ENCODE measurements at places on chromosomes 3 and 15.

DNA sequence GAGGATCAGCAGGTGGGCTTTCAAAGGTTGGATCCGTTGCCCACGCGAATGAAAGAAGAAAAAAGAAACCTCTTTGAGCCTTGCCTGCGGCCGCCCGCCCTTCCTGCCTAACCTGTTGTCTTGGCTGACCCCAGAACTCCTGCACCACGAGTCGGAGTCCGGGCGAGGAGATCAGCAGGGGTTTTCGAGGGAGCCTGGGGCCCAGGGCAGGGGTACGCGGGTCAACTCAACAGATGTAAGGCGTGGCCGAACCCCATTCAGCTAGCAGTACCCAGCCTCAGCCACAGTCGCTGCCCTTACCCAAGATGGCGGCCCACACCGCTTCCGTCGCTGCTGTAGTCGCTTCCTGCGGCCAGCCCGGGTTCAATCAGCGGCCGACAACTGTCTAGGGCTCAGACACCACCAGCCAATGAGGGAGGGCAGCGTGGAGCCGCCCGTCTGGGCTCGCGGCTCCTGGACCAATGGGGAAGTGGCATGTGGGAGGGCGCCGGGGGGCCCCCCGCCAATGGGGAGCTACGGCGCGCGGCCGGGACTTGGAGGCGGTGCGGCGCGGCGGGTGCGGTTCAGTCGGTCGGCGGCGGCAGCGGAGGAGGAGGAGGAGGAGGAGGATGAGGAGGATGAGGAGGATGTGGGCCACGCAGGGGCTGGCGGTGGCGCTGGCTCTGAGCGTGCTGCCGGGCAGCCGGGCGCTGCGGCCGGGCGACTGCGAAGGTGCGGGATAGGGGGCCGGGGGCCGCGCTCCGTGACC is at the start of gene MANF:
Gene MANF (plus strand): TSS at position 566 of the 748 bp plus-strand sequence. CDS start 52 bp downstream, at position 618.
- peak; percentile 93 for DNase-seq

DNA sequence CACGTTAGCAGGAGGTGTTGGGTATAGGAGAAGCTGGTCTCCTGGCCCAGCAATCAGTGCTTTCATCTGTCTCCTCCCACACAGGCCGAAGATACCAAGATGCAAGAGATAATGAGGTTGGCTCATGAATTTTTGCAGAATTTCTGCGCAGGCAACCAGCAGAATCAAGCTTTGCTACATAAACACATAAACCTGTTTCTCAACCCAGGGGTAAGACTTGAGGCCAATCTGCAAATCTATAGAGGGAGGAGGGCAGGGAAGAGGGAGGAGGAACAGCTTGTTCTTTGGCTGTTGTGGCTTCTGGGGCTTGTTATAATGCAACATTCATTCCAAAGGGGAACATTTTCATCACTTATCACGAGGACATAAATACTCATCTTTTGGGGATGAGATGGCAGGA is 195.3 kb downstream of the ITPR1 start:
- peak; percentile 65 for DNase-seq

DNA sequence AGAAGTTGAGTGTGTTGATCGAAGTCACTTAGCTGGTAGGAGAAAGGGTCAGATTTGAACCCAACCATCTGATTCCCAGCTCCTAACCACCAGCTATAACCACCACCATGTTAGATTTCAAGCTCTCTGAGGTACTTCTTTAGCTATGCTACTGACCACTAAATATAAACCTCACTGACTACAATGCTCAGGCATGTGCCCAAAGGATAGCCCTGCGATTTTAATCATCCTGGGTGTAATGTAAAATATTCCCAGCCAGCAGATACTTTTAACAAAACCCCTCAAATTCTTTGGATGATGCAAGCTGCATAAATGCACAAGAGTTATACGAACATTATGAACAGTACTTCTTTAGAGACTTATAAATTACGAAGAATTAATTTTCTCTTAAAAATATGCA is 115.2 kb upstream of the TSC22D2 start:
- DNase-seq, result no peak

DNA sequence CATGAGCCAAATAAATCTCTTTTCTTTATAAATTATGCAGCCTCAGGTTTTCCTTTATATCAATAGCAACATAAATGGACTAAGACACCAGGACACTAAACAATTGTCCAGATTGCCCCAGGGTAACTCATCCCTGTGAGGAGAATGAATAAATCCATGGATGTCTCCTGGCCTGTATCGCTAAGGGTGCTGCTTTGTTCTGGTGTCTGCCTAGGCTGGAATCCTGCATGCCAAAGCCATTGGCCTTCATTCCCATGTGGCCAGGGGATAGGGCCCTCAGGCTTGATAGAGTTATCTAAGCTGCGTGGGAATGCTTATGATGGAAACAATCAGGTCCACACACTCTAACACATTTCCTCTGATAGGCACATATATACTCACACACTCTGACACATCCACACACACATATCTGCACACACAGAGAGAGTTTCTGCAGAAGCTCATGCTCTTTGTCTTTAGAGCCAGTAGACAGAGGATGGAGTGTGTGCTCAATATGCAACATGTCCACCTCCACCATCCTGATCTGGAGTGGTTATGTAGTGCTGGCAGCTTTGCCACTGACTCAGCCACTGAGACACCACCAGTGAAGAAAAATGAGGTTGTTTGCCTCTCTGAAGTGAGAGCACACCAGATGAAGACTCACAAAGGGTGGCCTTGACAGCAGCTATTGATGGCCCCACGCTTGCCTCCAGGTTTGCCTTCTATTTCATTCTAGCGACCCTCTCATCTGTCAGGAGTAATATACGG is 24.0 kb upstream of the DGKG start:
- no peak for DNase-seq

GRCh38 chr15:70741107-70741531 is 22.2 kb downstream of the UACA start:
- peak; percentile 76 for DNase-seq

DNA sequence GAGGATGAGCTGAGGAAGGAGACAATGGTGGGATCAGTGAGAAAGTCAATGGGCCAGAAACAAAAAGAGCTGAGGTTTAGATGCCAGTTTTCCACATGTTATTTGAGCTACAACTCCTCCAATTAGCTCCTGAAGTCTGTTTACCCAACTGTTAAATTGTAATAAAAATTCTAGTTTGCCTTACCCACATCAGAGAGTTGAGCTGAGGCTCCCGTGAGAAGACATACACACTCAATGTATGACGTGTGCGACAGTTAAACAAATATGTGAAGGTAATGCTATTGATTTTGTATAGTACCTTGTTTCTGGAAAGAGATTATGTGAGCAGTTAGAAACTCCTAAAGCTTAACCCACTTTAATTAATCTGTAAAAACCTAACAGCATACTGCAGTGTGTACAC is 318.1 kb upstream of the GRM7 start:
- no peak for DNase-seq

- no peak for DNase-seq
Measured at GRCh38 chr15:75739791-75740190, 27.1 kb upstream of the CSPG4 start.

DNA sequence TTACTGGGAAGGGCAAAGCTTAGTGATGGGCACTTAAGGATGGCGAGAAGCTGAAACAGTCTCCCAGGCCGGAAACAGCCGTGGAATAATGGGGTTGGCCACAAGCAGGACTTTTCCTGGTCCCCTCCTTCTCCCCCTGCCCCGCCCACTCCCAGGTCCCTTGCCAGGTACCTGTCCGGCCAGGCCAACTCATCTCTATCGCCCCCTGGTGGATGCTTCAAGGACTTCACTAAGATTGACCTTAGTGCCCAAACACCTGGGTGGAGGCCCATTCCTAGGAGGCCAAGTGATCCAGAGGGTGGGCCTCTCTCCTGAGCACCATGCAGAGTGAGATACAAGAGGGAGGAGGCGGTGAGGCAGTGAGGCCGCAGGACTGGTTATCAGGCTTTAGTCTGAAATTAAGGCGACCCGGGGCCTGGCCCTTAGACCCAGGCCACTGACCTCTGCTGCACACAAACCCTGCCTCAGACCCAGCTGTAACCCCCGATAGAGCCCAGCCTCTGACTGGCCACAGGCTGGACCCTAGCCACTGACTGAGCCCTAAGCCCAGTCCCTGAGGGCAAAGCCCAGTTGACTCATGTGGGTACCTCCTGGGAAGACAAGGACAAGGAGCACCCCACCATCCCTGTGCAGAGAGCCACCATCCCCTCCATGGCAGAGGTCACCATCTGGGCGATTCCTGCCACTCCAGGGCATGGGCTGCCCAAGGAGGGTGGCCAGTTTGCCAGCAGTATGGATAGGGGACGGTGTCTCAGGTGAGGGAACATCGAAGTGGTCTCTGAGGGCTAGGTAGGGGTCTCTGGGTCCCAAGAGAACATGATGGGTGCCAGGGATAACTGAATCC is 37.6 kb downstream of the VIPR1 start:
- no peak for DNase-seq

- no peak for DNase-seq
Measured at GRCh38 chr15:25883463-25884259, 20.5 kb upstream of the ATP10A start.

DNA sequence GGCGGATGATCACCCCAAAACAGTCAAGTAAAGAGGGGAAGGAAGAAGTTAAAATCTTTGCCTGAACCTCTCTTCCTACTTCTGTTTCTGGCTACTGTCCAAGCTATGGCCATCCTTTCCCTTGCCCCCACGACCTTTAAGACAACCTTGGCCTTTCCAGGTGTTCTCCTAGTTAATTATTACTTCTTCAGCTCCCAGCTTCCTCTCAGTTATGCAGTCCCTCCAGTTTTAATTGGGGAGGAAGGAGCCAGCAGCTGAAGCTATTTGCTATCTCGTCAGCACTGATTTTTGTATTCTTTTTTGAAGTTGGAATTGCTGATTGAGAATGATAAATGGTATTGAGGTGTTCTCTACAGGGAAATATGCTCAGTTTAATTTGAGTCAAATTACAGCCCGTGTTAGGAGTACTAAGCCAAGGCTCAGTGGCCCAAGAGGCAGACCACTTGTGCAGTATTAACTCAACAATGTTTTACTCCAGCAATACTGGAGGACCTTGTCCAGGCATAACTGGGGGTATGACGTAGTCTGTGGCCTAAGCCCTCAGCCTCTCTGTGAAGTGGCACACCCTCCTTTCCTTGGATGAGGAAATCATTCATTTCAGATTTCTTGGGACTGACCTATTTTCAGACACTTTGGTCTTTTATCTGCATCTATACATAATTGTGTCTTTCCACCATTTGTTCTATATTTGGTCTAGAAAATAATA is 336.9 kb downstream of the SLC9A9 start:
- no peak for DNase-seq

- DNase-seq, result no peak
Measured at GRCh38 chr3:197674741-197675562, 61.8 kb downstream of the RUBCN start.

GRCh38 chr3:88957711-88958439 is 149.5 kb upstream of the EPHA3 start:
- DNase-seq, result no peak

- no peak for DNase-seq
Measured at GRCh38 chr15:85625856-85626255, 168.9 kb downstream of the KLHL25 start.

DNA sequence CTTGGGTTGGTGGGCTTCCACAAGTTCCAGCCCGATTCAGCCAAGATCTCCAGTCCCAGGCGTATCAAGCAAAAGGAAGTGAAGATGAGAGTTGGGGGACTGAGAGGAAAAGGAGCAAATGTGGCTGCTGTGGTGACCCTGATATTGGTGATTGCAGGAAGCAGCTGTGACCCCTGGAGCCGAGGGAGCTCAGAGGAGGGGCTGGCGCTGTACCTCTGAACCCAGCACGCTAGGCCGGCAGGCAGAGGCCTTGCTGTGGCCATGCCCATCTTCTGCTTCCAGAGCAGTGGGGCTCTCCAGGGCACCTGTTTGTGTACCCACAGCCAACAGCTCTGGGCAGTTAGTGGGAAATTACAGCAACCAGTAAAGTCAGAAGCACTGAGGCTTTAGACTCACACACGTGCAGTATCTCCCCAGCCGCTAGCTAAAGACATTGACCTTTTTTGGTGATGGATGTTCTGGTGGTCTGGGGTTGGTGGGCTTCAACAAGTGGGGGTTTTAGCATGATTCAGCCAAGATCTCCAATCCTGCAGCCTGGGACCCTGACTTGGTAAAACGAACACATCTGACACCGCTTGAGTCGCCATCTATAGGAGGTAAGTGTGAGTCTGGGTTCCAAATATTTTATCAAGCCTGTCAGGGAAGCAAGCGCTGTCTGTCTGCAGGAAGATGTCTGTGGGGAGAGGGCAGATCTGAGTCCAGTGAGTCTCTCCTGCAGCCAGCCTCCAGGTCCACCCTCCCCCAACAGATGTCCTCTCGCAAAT is 33.1 kb downstream of the TM2D3 start:
- DNase-seq, result no peak

DNA sequence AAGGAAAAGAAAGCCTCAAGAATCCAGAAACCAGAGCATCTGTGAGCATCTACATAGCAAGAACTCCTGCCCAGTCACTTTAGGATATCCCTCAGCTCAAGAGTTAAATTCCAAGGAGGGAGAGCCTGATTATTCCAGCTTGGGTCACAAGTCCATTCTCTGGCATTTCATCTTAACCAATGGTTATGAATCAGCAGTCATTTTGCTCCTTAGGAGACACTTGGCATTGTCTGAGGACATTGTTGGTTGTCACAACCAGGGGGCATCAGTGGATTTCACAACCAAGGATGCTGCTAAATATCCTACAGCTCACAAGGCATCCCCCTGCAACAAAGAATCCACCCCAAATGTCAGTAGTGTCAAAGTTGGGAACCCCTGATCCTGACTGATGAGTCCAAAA is 51.0 kb upstream of the LMCD1 start:
- no peak for DNase-seq

- no peak for DNase-seq
Measured at GRCh38 chr15:70186152-70186551, 88.4 kb upstream of the TLE3 start.

- DNase-seq, result no peak
Measured at GRCh38 chr3:64270142-64270865, 45.0 kb upstream of the PRICKLE2 start.

- DNase-seq, result no peak
Measured at GRCh38 chr3:11654166-11654565, 10.5 kb upstream of the VGLL4 start.

DNA sequence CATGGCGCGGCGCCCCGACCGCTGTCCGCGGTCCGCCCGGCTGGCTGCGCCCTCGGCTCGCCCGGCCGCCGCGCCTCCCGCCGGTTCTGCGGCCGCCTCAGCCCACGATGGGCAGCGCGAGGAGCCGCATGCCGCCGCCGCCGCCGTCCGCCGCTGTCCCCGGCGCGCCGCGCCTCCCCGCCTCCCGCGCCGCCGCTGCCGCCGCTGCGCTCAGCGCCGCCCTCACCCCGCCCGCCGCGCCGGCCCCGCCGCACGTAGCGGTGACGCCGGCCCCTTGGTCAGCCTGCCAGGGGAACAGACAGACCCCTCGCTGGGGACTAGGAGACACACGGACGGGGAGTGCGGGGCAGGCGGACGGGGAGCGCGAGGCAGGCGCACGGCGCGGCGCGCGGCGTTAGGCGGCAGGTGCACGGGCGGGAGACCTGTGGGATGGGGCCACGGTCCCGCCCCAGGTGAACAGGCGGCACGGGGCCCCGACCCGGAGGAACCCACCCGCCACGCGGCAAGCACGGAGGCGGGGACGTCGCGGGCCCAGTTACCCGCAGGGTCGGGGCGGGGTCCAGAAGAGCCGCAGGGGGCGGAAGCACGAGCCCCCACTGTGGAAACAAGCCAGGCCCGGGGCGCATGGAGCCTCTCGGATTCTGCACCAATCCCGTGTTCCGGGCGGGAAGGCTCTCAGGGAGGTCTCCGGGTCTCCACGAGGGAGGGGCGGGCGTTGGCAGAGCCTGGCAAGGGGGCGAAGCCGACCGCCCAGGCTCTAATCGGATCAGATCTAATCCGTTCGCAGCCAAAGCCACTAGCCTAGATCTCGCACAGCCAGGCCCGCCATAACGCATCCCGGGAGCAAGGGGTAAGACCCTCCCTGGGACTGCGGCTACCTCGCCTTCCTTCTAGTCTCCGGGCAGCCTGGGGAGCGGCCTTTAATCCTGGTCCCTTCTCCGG is at the start of gene CSPG5:
Gene CSPG5 (minus strand): TSS at position 175 of the 942 bp plus-strand sequence. CDS start 172 bp downstream, at position 3.
- no peak for DNase-seq

- DNase-seq, result no peak
Measured at GRCh38 chr3:79015854-79016253, 751.9 kb downstream of the ROBO1 start.
